ENCODE measurements at places on chromosomes 5 and 9.

DNA sequence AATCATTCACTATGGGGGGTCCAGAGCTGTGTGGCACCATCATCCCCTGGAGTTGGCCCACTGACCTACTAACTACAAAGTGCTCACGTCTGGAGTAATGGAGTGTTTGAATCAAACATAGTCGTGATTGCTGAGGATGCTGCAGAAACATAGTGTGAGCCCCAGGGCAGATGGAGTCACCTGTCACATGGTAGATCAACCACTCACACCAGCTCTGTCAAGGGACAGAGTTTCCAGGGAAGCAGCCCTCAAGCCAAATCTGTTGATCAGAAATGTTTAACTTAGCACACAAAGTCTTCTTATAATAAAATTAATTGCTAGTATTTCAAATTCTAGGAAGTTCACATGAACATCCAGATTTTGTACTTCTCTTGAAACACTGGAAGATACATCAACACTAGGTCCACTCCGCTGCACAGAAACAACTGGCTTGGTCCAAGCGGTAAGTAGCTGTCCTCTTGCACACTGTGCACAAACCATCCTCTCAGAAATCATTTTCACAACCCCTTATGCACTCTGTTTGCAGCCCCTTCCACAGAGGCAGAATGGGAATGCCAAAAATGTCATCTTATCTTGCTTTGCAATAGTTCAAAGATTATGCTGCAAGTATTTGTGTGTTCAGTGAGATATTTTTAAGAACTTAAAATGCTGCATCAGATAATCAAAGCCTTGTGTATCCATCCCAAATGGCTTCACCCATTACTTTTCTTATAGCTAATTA lies 191.0 kb downstream of the EPB41L4A start:
- no peak for DNase-seq

- DNase-seq, result no peak
These were observed 91.5 kb upstream of the TUT7 start for GRCh38 chr9:86445671-86446070.

- no peak for DNase-seq
These were observed 158.7 kb downstream of the NMUR2 start for GRCh38 chr5:152246401-152246800.

- no peak for DNase-seq
These were observed 122.8 kb downstream of the DPYSL3 start for GRCh38 chr5:147387109-147387508.

DNA sequence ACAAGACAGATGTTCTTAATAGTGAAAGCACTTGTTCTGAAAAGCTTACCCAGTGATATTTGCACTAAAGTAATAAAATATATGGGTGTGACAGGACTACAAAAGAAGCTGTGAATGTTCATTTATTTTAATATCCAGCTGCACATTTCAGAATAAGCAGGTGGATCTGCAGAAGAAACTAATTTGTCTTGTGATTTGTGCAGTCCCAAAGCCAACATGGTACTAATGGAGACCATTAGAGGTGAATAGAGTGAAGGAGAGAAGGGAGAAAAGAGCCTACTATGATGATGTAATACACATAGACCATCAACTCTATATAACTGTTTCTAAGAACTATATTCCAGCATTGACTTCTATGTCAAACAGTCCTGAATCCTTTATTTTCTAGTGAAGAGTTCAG lies 362.8 kb downstream of the ISL1 start:
- no peak for DNase-seq

DNA sequence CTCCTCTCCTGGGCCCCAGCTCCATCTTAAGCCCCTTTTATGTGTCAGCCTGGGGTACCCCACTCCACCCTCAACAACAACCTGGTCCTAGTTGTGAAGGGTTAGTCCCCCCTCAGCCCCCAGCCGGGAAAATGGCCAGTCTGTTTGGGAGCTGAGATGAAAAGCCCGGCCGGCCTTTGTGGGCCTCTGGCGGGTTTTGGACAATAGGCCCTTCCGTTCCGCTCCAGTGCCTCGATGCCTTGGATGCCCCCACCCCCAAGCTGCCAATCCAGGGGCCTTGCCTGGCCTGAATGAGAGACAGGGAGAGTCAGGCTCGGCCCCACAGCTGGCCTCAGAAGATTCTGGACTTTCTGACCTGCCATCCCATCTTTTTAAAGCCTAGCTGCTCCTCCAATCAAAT lies 9.2 kb downstream of the CNTFR start:
- no peak for DNase-seq

DNA sequence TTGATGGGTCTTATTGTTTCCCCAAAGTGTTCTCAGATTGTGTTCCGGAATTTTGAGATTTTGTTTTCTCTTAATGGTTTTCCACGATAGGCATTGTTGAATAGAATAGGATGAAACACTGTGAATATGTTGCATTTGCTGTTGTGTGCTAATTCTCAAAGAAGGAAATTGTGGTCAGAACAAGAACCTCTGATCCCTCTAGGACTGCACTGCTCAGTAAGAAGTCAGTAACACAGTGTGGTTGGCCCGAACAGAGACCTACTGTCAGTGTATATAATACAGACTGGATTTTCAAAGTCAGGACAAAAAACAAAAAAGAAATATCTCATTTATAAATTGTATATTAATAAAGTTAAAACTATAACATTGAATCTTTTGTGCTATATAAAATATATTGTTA lies 494.8 kb downstream of the MAT2B start:
- peak; percentile 16 for DNase-seq

GRCh38 chr5:174991847-174992246 lies 267.5 kb downstream of the MSX2 start:
- no peak for DNase-seq

- DNase-seq, result no peak
These were observed 300.7 kb upstream of the CLINT1 start for GRCh38 chr5:158159621-158160020.

- no peak for DNase-seq
These were observed 171.6 kb downstream of the RMI1 start for GRCh38 chr9:84152204-84152603.

GRCh38 chr9:5854063-5854790 lies 21.3 kb upstream of the ERMP1 start:
- DNase-seq, result no peak

DNA sequence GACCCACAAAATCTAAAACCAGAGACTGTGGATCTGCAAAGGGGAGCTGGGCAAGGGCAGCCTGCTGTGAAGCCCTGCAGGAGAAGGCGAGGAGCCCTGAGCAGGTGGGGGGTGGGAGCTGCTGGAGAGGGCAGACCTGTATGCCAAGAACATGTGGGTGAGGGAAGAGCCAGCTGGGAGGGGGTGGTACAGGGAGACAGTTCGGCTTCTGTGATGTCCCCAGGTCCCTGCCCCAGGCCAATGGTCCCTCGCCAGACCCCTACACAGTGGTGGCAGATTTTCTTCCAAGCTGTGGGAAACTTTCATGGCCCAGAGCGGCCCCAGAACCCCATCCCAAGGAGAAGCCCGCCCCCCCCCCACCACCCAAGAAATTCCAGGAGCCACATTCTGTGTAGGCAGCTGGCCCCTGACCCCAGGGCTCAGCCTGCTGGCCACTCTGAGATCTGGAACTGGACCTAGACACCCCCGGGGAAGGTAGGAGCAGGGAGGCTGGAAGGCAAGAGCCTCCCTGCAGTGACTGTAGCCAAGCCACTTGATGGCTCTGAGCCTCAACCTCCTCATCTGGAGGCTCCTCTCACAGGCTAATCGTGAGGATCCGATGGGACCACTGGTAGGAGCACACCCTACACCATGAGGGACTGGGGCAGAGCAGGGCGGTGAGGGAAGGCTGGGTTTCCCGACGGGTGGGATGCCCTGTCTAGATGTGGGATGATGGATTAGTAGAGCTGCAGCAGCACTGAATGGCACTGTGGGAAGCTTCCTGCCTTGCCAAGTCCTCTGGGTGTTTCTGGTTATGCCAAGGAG lies 22.6 kb upstream of the CSF1R start:
- DNase-seq, result no peak

DNA sequence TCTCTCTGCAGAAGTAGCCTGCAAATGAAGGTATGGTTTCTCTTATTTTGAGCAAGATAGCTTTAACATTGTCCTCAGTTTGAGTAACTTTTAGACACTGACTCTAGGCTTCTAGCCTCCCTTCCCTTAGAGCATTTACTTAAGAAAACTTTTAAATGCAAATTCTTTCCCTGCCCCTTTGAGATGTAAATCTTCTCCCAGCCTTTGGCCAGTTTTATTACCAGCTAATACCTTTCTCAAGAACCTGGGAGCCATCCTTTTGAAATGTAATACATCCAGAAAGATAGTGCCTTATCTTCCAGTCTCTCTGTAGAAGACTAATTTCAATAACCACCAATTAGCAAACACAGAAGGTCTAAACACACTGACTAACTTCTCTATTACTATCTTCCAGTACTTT lies 688.9 kb upstream of the CDH9 start:
- DNase-seq, result no peak

- DNase-seq, result no peak
These were observed 329 bp downstream of the SYK start for GRCh38 chr9:90801973-90802322.

GRCh38 chr9:85516455-85516854 lies 225.3 kb downstream of the AGTPBP1 start:
- no peak for DNase-seq

DNA sequence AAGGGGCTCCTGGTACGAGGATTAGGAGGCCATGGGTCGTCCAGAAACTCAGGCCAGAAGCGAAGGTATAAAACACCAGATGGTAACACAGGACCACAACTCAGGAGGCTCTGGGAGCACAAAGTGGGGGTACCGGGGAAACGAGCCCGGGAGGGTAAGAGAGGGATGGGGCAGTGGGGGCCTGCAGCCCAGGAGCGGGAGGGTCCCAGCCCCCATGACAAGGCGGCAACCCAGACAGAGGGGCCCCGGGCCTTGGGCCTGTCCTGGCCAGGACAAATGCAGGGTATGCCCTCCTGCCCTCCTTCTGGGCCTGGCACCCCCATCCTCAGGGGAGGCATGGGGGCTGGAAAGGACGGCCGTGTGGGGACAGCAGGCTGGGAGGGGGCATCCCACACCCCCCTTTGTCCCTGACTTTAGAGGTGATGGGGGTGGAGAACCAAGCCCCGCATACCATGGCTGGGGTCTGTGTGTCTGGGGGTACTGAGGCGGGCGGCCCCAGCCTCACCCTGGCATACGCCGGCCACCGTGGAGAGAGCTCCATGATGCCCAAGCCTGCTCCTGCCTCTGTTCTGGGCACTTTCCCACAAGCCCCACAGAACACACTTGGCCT lies 47.0 kb upstream of the EXOC3 start:
- DNase-seq, result no peak

DNA sequence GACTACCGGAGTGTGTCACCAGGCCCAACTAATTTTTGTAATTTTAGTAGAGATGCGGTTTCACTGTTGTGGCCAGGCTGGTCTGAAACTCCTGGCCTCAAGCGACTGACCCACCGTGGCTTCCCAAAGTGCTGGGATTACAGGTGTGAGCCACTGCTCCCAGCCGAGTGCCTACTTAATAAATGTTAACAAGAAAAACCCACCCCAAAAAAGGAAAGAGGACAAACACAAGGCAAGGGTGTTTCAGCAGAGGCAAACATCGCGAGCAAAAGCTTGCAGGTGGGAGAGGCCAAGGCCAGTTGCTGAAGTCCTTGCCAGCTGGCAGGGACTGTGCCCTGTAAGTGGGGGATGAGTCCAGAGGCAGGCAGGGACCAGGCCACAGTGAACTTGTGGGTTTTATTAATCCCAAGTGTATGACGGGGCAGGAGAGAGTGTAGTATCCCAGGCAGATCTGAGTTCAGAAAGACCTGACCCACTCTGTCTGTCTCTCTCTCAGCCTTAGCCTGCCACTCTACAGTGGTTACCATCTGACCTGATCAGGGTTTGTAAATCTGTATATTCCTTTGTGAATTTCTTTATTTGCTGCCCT lies 6.4 kb upstream of the FPGS start:
- DNase-seq, result no peak

DNA sequence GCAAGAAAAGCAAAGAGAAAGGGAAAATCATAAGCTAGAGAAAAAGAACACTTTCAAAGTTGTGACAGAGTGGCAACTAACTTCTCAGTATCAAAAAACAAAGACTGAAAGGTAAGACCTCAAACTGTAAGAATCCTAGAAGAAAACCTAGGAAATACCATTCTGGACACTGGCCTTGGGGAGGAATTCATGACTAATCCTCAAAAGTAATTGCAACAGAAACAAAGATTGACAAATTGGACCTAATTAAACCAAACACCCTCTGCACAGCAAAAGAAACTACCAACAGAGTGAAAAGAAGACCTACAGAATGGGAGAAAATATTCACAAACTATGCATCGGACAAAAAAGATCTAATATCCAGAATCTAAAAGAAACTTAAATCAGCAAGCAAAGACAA lies 79.1 kb downstream of the FEM1C start:
- no peak for DNase-seq

DNA sequence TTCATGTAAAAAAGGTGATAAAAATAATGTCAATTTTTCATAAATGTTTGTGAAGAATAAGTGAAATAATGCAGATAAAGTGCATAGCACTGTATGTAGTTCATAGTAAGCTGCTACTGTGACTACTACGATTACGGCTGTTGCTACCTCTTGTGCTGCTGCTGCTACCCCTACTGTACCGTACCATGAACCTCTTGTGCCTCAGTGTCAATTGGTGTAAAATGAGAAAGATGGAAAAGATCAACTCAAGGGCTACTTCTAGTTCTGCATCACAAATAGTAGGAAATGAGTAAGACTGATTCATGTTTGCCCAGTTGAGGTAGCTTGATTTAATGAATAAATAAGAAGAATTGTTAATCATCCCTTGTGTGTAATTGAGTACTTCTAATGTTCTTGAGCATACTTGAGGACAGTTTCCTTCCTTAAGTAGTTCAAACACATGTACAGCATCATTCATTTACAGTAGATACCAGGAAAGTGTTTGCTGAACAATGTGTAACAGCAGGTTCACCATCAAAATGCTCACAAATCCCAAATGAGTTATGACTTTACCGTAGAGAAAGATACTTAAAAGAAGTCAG lies 200.0 kb upstream of the ATP10B start:
- DNase-seq, result no peak

GRCh38 chr9:106619211-106619610 lies 243.8 kb upstream of the ZNF462 start:
- DNase-seq, result no peak

DNA sequence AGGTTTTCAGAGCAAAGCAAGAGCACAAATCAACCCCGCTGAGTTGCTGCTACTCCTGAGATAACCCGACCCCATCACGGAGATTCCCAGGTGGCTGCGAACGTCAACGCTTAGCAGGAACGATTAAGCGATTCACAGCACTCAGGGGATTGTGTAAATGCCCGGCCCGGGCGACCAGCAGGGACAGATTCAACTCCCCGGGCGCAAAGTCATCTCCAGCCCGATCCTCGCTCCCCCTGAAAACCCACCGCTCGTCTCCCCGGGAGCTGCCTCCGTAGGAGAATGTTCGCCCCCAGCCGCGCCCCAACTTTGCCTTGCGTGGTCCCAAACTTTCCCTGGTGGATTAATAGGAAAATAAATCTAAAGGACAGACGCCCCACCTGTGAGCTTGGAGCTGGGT lies 685 bp downstream of the SLC24A2 start:
- no peak for DNase-seq

DNA sequence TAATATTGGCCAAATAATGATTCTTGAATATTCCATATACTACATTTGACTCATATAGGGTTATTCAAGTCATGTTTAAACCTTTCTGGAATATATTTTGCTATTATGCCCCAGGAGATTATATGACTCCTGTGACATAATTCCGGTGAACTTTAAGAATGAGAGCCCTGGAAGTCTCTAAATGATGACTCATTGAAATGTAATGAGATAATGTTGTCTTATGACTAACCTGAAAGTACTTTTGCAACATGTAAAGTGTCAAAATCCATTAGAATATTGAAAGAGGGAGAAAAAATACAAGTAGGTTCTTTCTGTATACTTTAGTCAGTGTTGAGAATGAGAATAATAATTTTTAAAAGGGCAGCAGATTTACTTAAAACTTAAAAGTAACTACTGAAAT lies 830.4 kb downstream of the MAT2B start:
- DNase-seq, result no peak

- DNase-seq, result no peak
These were observed 105.1 kb downstream of the CEMIP2 start for GRCh38 chr9:71663216-71663615.

Data from GF-D8 (cell line).